Activated T-cell treated with anti-CD3 and anti-CD28 coated beads for 24 hours (primary cell): ENCODE measurements at places on chromosomes 2 and 18.

GRCh38 chr2:10502803-10503107, 54.6 kb upstream of the ODC1 start:
- no peak for DNase-seq

DNA sequence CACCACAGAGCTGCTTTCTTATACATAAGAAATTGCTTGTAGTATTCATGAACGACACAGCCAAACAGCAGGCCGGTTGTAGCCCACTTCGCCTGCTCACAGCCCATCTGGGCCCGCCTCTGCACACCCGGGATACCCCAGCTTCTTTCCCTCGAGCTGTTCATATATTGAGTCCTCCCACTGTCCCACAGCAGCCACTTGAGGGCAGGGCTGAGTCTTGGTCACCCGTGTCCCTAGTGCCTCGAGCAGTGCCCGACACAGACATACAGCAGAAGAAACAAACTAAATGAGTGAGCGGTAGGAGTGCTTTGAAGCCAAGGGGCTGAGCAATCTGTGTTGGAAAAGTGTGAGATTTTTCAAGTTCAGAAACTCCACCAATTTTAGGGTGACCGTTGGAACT, 251.4 kb downstream of the KLHL29 start:
- DNase-seq, result no peak

DNA sequence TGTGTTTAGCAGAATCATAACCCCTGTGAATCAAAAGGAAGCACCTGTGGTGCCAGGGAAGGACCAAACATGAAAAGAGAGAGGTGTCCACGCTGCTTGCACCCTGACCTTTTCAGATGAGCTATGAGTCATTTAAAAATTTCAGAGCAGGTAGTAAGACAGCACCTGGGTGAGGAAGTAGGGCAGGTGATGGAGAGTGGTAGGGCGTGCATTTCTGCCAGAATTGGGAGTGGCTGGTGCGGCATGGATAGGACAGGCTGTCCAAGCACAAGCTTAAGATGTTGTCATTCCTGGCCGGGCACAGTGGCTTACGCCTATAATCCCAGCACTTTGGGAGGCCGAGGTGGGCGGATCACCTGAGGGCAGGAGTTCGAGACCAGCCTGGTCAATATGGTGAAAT, 36.8 kb downstream of the NPAS2 start:
- no peak for DNase-seq

- no peak for DNase-seq
These were observed 103.6 kb upstream of the LYPD6 start for GRCh38 chr2:149226790-149227189.

GRCh38 chr18:10247742-10248082, 206.7 kb upstream of the APCDD1 start:
- no peak for DNase-seq

GRCh38 chr2:143241403-143242088, 112.3 kb downstream of the ARHGAP15 start:
- no peak for DNase-seq

DNA sequence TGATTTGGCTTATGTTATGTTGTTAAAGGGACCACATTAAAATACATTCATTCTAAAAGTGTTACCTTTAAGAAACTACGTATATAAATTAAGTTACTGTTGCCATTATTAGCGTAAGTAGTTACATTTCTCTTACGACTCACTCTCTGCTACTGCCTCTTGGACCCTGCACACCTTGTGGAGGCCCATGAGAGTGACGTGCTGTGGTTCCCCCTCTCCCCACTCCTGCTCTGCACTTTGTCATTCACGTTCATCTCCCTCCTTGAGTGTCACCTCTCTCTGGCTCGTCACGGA, 830 bp upstream of the MERTK start:
- DNase-seq, result no peak

- DNase-seq, result no peak
These were observed 18.6 kb upstream of the PEX13 start for GRCh38 chr2:60998628-60999545.
